Kidney epithelial cell (primary cell): ENCODE measurements at places on chromosomes 11 and 22.

GRCh38 chr11:120785576-120785975 lies 238.3 kb upstream of the TBCEL start:
- no peak for DNase-seq

DNA sequence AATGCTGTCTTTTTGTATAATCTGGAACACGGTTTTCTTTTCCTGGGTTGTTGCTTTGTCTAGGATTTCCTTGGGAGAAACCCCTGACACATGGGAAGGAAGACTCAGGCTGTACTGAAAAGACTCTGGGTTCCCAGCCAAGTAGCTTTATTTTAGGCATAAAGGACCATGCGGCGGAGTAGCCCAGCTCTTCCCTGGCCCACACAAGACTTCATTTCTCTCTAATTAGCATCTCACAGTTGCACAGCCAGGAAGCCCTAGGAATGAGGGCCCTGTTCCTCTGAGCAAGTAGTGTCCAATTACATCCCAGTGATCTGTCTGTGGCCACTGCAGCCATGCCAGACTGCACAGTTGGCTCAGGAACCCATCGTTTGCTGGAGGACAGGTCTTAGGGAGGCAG lies 319.5 kb downstream of the TENM4 start:
- no peak for DNase-seq

DNA sequence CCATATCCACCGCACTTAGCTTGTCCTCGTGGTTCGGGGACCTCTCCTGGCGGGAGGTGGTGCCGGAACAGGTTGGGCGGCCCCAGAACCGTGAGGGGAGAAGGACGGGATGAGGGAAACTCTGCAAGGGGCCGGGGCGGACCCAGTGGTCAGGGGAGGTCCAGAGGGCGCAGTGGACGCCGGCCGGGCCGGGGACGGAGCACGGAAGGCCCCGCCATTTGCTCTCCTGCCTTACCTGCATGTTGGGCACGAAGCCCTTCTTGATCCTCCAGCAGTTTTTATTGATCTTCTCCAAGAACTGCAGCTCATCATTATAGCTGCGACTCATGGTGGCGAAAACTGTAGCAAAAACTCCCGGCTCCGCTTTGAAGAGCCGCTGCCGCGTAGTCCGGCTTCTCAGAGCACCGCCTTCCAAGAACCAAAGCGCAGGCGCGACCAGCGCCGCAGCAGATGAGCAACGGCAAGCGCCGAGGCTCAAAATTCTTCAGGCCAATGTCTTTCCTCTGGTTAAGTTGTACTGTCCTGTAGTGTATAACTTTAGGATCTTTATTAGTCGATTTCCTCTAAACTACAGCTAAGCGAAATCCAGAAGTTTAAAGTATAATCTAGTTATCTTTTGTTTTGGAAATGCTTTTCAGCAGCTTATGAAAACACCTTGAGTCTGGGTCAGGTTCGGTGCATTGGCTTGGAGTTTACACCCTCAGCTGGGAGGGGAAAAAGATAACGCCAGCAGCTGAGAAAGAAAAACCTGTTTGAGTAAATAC lies at the start of gene RTCB:
RTCB (minus strand) TSS at position 419 of the 764 bp plus-strand sequence; CDS start at position 328, 91 bp downstream.
- DNase-seq: peak; percentile 73

GRCh38 chr11:8679006-8679405 lies 3.5 kb downstream of the TRIM66 start:
- no peak for DNase-seq
